ENCODE measurements at places on chromosomes 5 and 9. TPM values are rescaled to one million over a fixed set of nuclear protein-coding genes. Genes with fewer than 3 reads are reported as not detected.

TIMD4 gene
- 0.72 TPM for total RNA-seq

OR2V1 gene
- not detected for total RNA-seq

CCNO gene
- total RNA-seq = 8.6 TPM

PLGRKT gene
- total RNA-seq = 25.5 TPM

CDH9 gene
- total RNA-seq = not detected

MAMDC2 gene
- 0.20 TPM for total RNA-seq

NTRK2 gene
- total RNA-seq = 0.03 TPM

IFNB1 gene
- total RNA-seq = not detected

FSTL4 gene
- total RNA-seq = 3.9 TPM

SLC12A2 gene
- total RNA-seq = 12.0 TPM

CCNI2 gene
- 0.20 TPM for total RNA-seq

SPIN1 gene
- total RNA-seq = 37.5 TPM

BRD3OS gene
- total RNA-seq = 14.0 TPM

CMYA5 gene
- total RNA-seq = 0.07 TPM

LHFPL2 gene
- total RNA-seq = 51.4 TPM

TMEM215 gene
- not detected for total RNA-seq

BARHL1 gene
- not detected for total RNA-seq

ARSI gene
- 44.0 TPM for total RNA-seq

LHX3 gene
- total RNA-seq = 0.09 TPM

Measured in A549 treated with DMSO at 1 μM for 4 hours (cell line).